ENCODE measurements at places on chromosomes 2 and 18.

GRCh38 chr18:59509481-59510442 is 150.7 kb upstream of the LMAN1 start:
- no peak for DNase-seq

DNA sequence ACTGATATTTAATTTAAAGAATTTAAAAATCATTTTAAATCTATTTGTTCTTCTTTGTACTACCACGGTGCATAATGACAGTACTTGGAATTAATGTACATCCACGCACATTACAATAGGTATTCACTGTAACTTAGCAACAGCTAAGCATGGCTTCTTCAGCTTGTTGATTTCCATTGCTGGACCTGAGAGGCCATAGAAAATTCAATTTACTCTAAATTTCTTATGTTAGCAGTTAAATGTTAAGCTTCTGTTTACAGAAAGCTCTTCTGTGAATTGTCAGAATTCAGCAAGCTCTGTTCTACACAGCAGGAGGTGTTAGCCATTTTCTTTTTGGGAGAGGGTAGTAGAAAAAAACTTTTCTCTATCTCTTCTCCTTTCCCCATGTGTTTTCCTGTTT is 1149.3 kb upstream of the CDH2 start:
- no peak for DNase-seq

GRCh38 chr18:6719098-6719846 is 10.2 kb upstream of the ARHGAP28 start:
- DNase-seq: no peak

GRCh38 chr18:42011053-42011452 is 56.0 kb downstream of the PIK3C3 start:
- no peak for DNase-seq

DNA sequence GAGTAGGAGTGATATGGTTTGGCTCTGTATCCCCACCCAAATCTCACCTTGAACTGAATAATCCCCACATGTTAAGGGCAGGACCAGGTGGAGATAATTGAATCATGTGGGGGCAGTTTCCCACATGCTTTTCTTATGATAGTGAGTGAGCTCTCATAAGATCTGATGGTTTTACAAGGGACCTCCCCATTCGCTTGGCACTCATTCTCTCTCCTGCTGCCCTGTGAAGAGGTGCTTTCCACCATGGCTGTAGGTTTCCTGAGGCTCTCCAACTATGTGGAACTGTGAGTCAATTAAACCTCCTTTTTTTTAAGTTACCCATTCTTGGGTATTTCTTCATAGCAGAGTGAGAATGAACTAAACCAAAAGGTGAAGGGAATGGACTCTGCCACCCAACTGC is 207.5 kb downstream of the LOXHD1 start:
- DNase-seq: no peak

- DNase-seq: no peak
Observed at GRCh38 chr2:82993609-82994008, 1465.5 kb downstream of the SUCLG1 start.

DNA sequence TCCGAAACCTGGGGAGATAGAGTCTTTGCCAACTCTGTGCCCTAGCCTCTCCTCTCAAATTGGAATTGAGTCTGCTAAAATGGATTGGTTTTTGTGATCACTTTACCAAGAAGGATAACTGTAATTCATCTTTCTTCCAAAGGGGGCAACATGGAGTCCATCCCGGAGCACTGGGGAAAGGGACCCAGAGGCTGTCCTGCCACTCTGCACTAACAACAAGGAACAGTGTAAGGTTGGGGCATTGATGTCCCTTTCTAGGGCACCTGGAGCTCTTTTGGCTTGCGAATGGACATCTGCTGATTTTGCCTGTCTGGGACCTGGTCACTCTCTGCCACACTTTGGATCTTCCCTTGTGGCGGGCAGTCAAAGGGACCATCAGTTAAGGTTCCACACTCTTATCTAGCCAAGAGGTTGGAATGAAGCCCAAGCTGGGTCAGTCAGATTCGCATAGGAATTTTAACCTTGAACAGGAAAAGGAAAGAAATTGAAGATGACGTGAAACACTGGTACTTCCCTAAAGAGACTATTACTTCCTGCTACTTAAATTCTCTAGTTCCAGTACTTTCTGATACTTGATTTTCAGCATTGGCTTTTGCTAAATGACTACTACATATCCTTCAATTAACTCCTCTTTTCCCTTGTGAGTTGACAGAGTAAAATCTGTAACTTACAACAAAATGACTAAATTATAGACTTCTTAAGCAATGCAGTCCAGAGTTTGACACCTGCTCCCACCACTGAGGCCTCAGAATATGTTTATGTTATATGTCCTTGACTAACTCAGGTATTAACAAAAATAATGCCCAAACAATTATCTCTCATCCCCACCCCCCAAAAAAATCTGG is 64.7 kb upstream of the KLF7 start:
- no peak for DNase-seq

DNA sequence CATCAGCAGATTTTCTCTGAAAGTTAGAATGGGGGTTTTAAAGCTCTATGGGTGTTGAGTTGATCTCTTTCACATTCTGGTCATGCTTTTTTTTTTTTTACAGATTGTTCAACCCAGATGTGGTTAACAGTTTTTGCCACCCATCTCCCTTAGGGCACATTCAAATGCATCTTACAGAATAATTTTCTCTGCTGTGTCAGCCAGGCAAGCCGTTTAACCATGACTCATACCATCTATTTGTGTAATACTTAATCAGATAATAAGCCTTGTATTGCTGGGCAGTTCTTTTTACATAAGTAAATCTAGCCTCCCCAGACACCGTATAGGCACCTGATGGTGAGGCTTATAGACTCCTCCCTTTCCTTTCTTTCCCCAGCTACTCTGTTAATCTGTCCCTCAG is 62.0 kb downstream of the TGIF1 start:
- no peak for DNase-seq

DNA sequence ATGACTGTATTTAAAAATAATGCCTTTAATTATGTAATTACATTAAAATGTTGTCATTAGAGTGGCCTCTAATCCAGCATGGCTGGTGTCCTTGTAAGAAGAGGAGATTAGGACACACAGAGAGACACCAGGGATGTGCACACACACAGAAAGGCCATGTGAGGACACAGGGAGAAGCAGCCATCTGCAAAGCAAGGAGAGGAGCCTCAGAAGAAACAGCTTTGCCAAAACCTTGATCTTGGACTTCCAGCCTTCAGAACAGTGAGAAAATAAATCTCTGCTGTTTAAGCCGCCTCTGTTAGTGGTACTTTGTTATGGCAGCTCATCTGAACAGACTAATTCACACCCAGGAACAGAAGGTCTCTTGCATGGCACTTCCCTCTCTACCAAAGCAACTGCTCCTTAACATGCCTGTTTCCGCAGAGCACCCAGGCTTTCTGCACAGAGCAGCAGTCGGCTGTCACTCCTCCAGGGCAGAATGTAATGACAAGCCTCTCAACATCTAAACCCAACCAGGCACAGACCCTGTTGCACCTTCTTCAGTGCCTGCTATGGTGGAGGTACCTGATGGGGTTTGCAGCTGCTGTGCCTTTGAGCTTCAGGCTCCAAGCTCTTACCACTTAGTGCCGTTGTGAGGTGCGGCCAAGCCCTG is 377.7 kb downstream of the TDRD15 start:
- DNase-seq: peak; percentile 1

GRCh38 chr2:106542746-106543359 is 55.7 kb downstream of the CD8B2 start:
- DNase-seq: peak; percentile 70

DNA sequence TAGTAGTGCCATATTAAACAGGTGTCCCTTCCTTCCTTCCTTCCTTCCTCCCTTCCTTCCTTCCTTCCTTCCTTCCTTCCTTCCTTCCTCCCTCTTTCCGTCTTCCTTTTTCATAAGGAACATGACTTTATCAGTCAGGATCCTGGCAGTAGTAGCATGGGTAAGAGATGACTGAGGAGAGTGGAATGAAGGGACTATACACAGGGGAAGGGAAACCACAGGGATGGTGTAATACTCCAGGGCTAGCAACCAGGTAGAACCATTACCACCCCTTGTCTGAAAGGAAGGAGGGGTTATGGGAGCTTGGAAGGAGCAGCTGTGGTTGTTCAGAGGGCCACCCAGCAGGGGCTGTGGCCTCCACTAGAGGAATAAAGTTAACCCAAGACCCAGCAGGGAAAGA is 23.2 kb upstream of the KDM3A start:
- no peak for DNase-seq

GRCh38 chr2:149000158-149000938 is 38.2 kb upstream of the LYPD6B start:
- peak; percentile 10 for DNase-seq

DNA sequence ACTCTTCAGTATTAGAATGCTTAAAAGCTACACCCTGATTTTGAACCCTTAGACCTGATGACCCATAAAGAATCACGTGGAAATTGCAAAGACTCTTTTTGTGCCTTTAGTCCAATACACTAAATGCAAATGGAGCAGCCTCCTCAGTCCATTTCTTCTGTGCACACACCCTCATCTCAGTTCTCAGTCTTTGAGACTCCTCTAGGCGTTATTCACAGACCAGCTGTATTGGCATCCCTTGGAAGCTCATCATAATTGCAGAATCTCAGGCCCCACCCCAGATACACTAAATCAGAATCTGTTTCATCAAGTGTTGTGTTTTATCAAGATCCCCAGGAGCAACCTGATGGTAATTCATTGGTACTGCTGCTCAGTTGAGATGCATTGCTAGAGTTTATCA is 335.0 kb upstream of the ATP5MC3 start:
- DNase-seq: no peak

- DNase-seq: no peak
Observed at GRCh38 chr2:36044411-36044810, 311.2 kb upstream of the CRIM1 start.

DNA sequence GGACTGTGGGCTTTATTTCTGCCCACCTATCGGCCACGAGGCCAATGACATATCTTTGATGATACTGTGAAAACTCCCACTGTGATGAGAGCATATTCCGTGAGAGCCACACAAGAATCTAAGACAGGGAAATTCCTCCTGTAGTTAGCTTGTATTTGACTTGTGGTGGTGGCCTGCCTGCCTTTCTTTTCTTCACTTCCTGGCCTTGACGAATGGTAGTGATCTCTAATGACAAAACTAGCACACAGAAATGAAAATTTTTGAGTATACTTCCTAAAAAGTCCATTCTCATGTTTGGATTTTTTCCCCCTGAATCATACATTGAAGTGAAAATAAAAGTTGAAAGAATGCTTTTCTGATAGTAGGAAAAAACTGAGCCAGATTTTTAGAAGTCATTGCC is 94.4 kb downstream of the MGAT5 start:
- no peak for DNase-seq

GRCh38 chr2:176461098-176461808 is 192.0 kb downstream of the MTX2 start:
- peak; percentile 60 for DNase-seq

DNA sequence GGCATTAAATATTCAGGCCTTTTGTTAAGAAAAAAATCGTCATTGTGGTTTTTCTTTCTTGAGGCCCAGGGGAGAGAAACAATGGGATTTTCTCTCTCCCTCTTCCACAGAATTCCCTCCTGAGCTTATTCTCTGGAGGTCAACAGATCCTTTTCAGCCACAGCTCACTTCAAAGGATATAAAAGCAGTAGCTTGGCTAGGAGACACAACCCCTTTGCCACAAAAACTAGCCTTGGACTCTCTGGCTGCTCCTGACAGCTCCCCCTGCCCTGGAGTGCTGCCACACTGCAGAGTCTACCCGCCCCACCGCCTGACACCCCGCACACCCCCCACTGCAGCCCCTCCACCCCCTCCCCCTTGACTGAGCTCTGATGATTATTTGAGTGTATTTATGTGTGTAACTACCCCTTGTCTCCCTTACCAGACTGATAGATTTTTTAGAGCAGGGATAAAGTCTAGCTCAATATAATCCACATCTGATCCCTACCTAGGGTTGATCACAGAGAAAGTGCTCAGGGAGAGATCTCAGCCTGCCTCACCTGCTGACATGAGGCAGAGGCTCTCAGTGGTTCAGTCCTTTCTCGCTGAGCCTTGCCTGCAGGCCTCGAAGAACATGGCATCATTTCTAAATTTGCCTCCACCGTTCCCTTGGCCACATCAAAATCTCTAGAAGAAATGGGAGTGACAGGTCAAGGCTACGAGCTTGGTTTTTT is 132.2 kb upstream of the SP5 start:
- no peak for DNase-seq

DNA sequence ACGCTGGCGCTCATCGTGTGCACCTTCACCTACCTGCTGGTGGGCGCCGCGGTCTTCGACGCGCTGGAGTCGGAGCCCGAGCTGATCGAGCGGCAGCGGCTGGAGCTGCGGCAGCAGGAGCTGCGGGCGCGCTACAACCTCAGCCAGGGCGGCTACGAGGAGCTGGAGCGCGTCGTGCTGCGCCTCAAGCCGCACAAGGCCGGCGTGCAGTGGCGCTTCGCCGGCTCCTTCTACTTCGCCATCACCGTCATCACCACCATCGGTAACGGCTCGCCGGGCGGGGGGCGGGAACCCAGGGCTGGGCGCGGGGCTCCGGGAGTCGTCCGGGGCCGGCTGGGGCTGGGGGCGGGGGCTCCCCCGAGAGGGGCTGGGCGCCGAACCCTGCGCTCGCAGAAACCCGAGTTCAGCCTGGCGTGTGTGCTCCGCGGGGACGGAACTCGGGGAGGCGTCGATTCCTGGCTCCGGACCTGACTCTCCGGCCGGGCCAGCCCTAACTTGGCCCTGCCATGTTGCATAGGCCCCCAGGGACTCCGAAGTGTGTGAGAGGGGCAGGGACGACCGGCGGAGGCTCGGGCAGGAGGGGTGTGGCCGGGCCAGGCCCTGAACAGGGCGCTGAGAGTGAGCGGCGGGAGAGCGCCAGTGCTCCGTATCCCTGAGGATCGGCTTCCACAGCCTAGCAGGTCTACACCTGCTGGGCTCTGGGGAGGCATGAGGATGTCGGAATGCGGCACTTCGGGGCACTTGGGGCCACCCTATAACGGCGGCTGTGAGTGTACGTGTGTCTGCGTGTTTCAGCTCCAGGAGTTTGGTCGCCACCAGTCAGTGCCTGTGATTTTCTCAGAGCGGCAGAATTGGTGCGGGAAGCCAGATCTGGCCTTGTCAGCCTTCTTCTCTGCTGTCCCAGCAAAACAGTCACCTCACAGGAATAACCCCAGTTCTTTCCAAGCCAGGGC is 651 bp downstream of the KCNK3 start:
- DNase-seq: no peak

DNA sequence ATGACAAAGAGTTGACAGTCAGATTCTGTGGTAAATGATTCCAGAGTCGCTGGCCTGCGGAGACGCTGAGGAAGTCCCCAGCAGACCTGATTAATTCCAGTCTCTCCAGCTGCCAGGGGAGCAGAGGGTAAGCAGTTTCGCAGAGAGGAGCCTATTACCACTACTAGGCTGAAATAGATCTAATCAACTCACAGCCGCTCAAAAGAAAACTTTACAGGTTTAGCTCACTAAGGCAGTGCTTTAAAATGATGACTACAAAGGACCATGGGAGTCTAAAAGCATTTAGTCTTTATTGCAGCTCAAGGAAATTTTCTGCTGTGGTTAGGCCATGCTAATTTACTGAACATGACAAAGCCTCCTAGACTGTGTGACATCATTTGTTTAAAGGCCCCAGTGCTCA is 445.6 kb upstream of the POU3F3 start:
- DNase-seq: no peak
